Glomerular endothelial cell (primary cell): ENCODE measurements at places on chromosomes 12 and 14. TPM values are rescaled to one million over a fixed set of nuclear protein-coding genes. Genes with fewer than 3 reads are reported as not detected.

DNA sequence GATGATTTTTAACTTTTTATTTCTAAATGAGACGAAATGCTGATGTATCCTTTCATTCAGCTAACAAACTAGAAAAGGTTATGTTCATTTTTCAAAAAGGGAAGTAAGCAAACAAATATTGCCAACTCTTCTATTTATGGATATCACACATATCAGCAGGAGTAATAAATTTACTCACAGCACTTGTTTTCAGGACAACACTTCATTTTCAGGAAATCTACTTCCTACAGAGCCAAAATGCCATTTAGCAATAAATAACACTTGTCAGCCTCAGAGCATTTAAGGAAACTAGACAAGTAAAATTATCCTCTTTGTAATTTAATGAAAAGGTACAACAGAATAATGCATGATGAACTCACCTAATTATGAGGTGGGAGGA lies 139.6 kb downstream of the HMGA2 start:
- no peak for DNase-seq

DNA sequence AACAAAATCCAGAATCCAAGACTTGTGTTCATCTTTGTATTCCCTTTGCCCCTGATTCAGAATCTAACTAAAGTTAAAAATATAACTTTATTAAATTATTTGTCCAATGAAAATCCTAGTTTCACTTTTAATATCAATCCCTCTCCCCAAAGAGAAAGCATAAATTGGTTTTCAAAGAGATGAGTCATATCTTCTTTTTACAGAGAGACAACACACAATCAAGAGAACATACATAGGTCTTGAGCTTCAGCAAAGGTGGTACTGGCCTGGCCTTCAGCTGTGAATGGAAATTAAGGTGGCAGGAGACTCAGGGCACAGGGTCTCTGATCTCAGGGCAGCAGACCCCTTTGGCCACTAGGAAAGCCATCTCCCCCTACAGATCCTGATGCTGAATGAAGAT lies 4.3 kb upstream of the ASCL1 start:
- DNase-seq = no peak

SLC35F4 gene
- not detected in 2 replicates for total RNA-seq

DNA sequence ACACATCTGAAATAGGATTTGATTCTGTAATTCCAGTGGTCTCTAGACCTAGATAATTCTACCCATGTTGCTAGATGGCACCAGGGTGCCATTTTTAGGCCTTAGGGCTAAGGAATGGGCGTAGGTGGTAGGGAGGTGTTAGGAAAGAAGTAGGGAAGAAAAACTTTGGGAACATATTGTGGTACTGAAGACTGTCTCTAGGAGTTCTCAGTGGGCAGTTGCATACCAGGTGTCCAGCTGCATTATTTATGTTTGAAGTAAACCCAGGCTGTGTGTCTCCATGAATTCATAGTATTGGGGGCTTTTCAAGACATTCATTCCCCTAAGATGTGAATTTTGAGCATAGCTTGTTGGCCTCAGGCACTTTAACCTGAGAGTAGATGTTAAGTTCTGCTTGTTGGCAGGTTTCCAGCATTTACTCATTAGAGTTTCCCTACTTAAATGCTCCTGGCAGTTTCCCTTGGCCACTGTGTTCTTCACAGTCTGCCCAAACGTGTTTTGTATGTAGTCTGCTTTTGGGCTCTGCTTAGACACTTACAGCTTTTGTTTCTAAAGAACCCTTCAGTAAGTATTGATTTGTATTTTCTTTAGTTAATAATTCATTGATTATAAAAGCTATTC lies 31.5 kb upstream of the CCT2 start:
- no peak for DNase-seq

- no peak for DNase-seq
Measured at GRCh38 chr12:103494051-103494733, 1.6 kb downstream of the C12orf42 start.

GRCh38 chr12:15846887-15847286 lies 35.3 kb upstream of the STRAP start:
- DNase-seq = no peak

GRCh38 chr12:71240946-71241345 lies 83.1 kb upstream of the TSPAN8 start:
- DNase-seq = no peak

GRCh38 chr12:47318963-47319362 lies 239.2 kb upstream of the AMIGO2 start:
- DNase-seq = no peak

DTD2 gene
- 13.4 and 18.0 TPM in 2 replicates for total RNA-seq

ADCY6 gene
- total RNA-seq = 37.6 and 48.5 TPM in 2 replicates

IAPP gene
- not detected in 2 replicates for total RNA-seq

GALNT9 gene
- total RNA-seq = 0.35 TPM in 1 of 2 replicates, not detected in the other

AKAP3 gene
- total RNA-seq = 1.2 and 2.6 TPM in 2 replicates

GRCh38 chr14:88841741-88842140 lies 17.3 kb downstream of the TTC8 start:
- no peak for DNase-seq

DNA sequence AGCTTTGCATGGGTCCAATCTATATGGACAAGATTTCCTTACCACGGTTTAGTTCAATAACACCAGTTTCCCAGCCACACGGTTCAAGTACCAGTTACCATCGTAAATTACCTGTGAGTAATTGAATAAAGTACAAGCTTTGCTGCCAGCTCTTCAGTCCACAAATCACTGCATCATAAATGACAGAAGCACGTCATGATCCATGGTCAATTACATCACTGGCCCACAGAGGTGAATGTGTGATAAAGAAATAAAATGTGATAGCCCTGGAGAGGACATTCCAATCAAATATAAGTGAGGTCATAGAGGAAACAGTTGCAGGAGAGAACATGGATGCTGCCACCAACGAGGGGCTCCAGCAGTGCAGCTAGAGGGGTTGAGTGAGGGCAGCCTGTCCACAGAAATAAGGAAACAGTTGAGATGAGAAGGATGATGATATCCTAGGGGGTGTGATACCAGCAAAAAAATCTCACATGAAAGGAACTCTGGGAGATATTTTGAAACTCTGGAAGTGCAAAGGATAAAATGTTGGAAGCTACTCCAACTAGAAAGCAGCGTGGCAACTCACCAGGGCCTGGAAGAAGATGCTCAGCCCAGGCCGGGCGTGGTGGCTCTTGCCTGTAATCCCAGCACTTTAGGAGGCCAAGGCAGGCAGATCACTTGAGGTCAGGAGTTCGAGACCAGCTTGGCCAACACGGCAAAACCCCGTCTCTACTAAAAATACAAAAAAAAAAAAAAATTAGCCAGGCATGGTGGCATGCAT lies 5.8 kb upstream of the DYNC1H1 start:
- no peak for DNase-seq

TMPRSS12 gene
- not detected in 2 replicates for total RNA-seq

GRCh38 chr12:49190974-49191373 lies 2.1 kb upstream of the TUBA1A start:
- no peak for DNase-seq
